Fibroblast of villous mesenchyme (primary cell): ENCODE measurements at places on chromosomes 5 and 9. TPM values are rescaled to one million over a fixed set of nuclear protein-coding genes. Genes with fewer than 3 reads are reported as not detected.

OSMR gene
- total RNA-seq: 89.2 and 114 TPM in 2 replicates

MLANA gene
- not detected in 2 replicates for total RNA-seq

UAP1L1 gene
- total RNA-seq: 16.0 and 31.2 TPM in 2 replicates

NR5A1 gene
- total RNA-seq: not detected in 2 replicates

STK32A gene
- total RNA-seq: 0.97 and 2.2 TPM in 2 replicates

MOB3B gene
- total RNA-seq: 0.32 and 0.43 TPM in 2 replicates

KCNIP1 gene
- not detected in 2 replicates for total RNA-seq

IFNA21 gene
- not detected in 2 replicates for total RNA-seq

GZMA gene
- not detected in 2 replicates for total RNA-seq

PIP5KL1 gene
- total RNA-seq: 2.6 and 3.5 TPM in 2 replicates

TMEM171 gene
- 4.5 and 13.4 TPM in 2 replicates for total RNA-seq

CCDC192 gene
- not detected in 2 replicates for total RNA-seq

ZFP37 gene
- total RNA-seq: 1.6 and 2.6 TPM in 2 replicates

ANKRD18B gene
- 0.97 TPM in 1 of 2 replicates, not detected in the other for total RNA-seq

UBE2QL1 gene
- not detected in 2 replicates for total RNA-seq

CCNJL gene
- total RNA-seq: 0.86 and 1.3 TPM in 2 replicates

AGGF1 gene
- total RNA-seq: 19.0 and 20.0 TPM in 2 replicates

AHRR gene
- total RNA-seq: 22.5 and 35.1 TPM in 2 replicates

UNC5A gene
- total RNA-seq: not detected in 2 replicates

IFNB1 gene
- total RNA-seq: not detected in 2 replicates

NTRK2 gene
- total RNA-seq: not detected in 2 replicates

IFNA2 gene
- not detected in 2 replicates for total RNA-seq

PCDH1 gene
- 0.43 and 3.5 TPM in 2 replicates for total RNA-seq

TOR4A gene
- 39.3 and 42.3 TPM in 2 replicates for total RNA-seq

RAB3C gene
- total RNA-seq: not detected in 2 replicates

NRARP gene
- under 0.01 and 0.32 TPM in 2 replicates for total RNA-seq

TICAM2 gene
- total RNA-seq: 6.9 and 7.1 TPM in 2 replicates

PRR7 gene
- 4.5 and 4.7 TPM in 2 replicates for total RNA-seq

WDR38 gene
- total RNA-seq: not detected in 2 replicates

C1QTNF3 gene
- total RNA-seq: 0.86 and 1.9 TPM in 2 replicates

PCDHGC5 gene
- 2.6 TPM in 2 replicates for total RNA-seq

PNPLA7 gene
- 0.64 and 1.3 TPM in 2 replicates for total RNA-seq

C5orf58 gene
- total RNA-seq: not detected in 2 replicates

CYSRT1 gene
- under 0.01 and 0.64 TPM in 2 replicates for total RNA-seq

PLPP7 gene
- 8.2 and 10.0 TPM in 2 replicates for total RNA-seq

WNT8A gene
- not detected in 2 replicates for total RNA-seq

IRGM gene
- 0.32 TPM in 1 of 2 replicates, not detected in the other for total RNA-seq

INSL4 gene
- total RNA-seq: not detected in 2 replicates

NUP214 gene
- total RNA-seq: 16.4 and 17.1 TPM in 2 replicates

C7 gene
- total RNA-seq: under 0.01 TPM in 1 of 2 replicates, not detected in the other

ENTPD2 gene
- not detected in 2 replicates for total RNA-seq

PLCXD3 gene
- total RNA-seq: 0.32 and 0.43 TPM in 2 replicates

IL12B gene
- total RNA-seq: not detected in 2 replicates

PCDHB10 gene
- total RNA-seq: under 0.01 and 0.32 TPM in 2 replicates

ITGA1 gene
- total RNA-seq: 104 and 154 TPM in 2 replicates

ZNG1A gene
- total RNA-seq: 22.5 and 29.6 TPM in 2 replicates

AFAP1L1 gene
- 10.8 and 11.9 TPM in 2 replicates for total RNA-seq

ANKDD1B gene
- under 0.01 and 0.32 TPM in 2 replicates for total RNA-seq

ALDH1A1 gene
- total RNA-seq: 161 and 450 TPM in 2 replicates

DAPK1 gene
- total RNA-seq: 3.9 and 8.6 TPM in 2 replicates

NTNG2 gene
- 0.86 and 1.9 TPM in 2 replicates for total RNA-seq

MARVELD2 gene
- total RNA-seq: 2.3 and 3.9 TPM in 2 replicates

IL13 gene
- not detected in 2 replicates for total RNA-seq

LEAP2 gene
- total RNA-seq: under 0.01 and 0.32 TPM in 2 replicates

ZBTB34 gene
- total RNA-seq: 6.9 and 8.1 TPM in 2 replicates
